ENCODE measurements at places on chromosomes 2 and 18. TPM values are rescaled to one million over a fixed set of nuclear protein-coding genes. Genes with fewer than 3 reads are reported as not detected.

DNA sequence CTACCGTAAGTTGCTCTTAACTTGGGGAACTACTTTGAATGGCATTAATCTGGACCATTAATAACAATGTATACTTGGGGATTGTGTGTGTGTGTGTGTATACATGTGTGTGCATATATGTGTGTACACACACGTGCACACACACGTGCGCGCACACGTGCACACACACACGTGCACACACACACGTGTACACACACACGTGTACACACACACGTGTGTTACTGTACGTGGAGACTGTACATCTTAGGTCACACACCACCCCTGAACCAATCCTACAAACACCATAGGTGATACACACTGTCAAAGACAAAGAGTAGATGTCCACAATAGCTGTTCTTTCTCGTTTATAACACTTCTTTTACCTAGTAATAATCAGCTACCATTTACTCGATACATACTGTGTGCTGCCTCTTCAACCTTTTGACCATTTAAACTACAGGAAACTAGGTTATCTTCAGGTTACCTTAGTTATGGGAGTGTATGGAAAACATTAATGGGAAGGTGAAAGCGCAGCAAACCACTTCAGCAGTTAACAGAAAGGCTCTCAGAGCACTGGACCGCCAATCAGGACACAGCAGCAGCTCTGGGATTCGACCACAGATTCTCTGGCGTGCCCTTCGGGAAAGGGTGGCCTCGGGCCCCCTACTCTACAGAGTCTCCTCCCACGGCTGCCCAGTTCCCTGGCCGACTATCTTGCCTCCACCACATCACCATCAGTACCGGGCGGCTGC lies 894 bp upstream of the GCC2 start:
- no peak for DNase-seq

MITD1 gene
- total RNA-seq: 59.5 TPM

MOCOS gene
- 6.3 TPM for total RNA-seq

DNA sequence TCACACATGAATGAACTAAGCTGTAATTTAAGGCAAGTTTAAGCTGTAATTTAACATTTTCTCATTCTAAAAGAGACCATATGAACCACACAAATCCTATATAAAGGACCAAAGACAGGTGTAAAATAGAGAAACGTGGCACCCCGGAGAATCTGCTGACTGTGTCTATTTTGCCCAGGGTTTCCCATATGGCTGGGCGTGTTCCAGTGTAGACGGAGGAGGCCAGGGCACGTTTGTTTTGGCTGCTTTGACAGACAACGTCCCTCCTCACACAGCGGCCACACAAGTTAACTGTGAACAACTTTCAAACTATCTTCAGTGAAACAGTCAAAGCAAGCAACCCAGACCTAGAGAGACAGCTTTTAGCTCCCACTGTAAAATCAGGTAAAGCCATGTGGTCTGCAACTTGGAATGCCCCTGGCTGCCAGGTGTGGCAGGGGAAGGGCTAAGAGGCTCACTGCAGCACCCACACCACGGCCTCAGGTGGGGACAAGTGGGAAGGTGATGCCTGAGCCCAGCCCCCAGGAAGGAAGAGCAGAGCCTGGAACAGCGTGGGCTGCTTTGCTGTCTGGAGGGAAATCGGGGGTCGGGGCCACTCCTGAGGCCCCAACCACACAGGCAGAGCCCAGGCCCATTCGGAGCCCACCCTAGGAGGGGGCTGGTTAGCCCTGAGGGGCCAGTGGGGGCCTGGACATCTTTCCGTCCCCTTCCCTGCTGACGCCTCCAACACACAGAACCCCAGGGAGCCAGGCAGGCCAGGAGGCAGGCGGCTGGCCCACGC lies 40.7 kb downstream of the SLC66A2 start:
- no peak for DNase-seq

DNA sequence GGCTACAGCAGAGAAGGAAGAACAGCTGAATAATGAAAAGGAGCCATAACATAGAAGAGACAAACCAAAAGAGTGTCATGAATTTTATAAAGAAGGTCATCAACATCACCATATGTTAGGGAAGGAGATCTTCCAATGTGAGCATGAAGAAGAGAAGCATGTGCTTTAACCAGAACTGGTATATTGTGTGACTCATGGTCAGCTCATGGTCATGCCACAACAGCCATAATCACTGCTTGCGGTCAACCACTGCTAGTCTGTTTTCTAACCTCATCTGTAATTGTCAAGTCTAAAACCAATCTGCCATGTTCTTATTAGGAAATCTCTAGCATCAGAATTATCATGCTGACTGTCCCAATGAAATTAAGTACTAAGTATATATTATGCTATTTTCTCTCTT lies 204.1 kb upstream of the VRK2 start:
- no peak for DNase-seq

GRCh38 chr2:141392517-141393213 lies 738.2 kb downstream of the LRP1B start:
- DNase-seq: no peak

DNA sequence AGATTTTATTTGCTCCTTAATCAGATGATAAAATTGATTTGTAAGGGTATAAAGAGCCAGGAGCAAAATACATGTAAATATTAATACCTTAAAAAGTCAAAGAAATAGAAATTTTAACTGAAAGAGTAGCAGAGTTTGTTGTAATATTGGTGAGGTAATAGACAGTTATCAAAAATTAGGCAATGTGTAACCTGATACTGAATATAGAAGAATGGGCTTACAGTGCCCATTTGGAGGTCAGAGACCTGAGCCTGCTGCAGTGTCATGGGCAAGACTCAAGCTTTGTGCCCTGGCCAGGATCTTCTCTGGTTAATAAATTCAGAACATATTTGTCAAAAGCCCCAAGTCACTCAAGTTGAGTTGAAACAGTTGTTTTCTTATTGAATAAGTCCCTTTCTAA lies 29.7 kb upstream of the TMEM247 start:
- DNase-seq: no peak

- DNase-seq: no peak
These were observed 106.9 kb upstream of the CD302 start for GRCh38 chr2:159904959-159905305.

- DNase-seq: no peak
These were observed 751.2 kb downstream of the SATB2 start for GRCh38 chr2:198706476-198707082.

DNA sequence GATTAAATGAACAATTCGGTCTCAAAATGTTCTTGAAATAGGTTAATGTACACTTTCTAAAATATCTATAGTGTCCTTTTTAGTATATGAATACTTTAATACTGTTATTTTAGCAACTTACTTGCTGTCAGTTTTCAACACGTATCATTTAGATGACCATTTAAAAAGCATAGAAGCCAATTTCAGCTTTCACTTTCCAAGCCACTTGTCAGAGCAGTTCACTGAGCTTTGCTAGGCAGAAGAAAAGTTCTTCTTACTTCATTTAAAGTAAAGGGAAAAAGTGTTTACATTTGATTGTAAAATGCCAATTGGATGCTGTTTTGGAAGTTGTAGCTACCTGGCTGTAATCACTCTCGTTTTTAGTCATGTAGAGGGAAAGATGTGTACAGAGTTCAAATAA lies 126.0 kb downstream of the KCNH7 start:
- DNase-seq: no peak

DNA sequence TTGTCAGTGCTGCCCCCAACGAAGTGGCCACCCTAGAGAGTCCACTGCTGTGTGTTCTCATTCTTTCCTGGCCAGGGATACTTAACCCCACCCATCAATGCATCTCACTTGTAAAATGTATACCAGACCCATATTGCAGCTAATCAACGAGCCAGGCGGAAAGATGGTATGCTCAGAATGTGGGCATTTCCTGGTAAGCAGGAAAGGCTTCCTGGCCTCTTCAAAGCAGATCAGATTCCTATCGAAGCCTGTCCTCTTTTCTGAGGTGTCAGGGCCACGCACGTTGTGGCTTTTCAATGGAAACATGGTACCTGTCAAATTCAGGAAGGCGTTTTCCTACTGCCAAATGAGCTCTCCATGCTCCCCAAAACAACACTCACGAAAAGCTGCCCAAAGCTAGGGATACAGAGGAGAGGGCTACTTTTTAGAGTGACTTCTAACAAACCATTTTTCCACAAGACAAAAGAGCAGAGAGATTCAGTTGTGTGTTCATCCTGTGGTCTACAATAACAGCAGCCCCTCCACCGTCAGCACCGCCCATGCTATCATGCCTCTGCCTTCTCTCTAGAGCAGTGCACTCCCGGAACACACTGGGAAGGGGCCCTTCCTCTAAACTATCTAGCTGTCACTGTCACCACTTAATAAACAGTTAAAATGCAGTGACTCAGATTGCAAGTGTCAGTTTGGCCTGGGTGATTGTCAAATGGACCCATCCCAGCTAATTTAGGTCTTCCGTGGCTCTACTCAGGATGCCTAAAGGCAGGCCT lies 535.1 kb downstream of the RNF144A start:
- no peak for DNase-seq

DNA sequence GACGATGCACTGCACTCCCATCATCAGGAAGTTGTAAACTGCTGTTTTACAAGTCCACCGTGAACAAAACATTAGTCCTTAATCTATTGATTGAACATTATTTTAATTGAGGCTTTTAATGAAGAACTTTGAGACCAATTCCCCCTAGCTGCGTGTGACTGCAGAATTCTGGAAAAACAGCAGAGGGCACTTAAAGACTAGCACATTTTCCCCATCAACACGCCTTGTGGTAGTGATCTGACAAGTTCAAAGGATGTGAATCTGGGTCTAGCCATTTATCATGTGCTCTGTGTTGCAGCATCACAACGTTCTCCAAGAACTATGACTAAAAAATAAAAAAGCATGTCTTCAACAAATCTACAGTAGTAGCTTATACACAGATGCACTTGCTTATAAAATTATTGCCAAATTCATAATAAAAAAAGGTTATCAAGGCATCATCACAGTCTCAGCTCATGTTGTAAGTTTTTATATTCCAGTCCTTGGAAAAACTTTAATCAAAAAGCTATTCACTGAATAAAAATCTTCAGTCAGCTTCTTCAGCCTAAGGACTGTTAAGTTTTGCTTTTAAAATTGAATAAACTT lies 35.8 kb downstream of the SKOR2 start:
- DNase-seq: no peak

DNA sequence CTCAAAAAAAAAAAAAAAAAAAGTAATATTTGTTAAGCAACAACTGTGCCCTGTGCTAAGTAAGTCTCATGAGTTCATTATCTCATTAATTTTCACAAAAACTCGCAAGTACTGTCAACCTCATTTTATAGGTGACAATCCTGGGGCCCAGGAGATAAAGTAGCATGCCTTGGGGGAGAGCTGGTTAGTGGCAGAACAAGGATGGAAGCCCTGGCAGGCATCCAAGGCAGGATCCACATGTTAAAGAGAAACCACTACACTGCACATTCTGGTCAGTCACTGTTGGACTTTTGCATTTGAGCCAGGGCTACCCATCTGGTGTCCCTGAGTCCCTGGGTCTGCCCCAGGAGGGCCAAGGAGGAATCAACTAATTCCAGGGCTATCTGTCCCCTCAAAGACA lies 54.6 kb downstream of the ZFP36L2 start:
- no peak for DNase-seq

DNA sequence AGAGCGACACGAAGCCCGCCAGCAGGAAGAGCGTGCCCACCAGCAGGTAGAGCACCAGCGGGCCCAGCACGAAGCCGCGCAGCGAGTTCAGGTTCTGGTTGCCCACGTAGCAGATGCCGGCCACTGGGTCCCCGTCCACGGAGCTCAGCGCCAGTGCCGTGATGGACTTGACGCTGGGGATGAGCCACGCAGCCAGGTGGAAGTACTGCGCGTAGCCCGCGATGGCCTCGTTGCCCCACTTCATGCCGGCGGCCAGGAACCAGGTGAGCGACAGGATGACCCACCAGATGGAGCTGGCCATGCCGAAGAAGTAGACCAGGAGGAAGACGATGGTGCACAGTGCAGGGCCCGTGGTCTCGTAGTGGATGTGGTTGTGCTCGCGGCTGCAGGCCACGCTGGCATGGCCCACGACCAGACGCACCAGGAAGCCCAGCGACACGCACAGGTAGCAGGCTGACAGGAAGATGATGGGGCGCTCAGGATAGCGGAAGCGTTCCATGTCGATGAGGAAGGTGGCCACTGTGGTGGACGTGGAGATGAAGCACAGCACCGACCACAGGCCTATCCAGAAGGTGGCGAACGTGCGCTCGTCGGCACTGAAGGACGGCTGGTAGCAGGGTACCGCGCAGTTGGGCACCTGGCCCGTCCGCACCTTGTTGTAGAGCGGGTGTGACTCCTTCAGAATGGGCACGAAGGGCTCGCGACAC lies 2.1 kb downstream of the FZD5 start:
- no peak for DNase-seq

CD28 gene
- total RNA-seq: 0.08 TPM

KLHL14 gene
- not detected for total RNA-seq

DNA sequence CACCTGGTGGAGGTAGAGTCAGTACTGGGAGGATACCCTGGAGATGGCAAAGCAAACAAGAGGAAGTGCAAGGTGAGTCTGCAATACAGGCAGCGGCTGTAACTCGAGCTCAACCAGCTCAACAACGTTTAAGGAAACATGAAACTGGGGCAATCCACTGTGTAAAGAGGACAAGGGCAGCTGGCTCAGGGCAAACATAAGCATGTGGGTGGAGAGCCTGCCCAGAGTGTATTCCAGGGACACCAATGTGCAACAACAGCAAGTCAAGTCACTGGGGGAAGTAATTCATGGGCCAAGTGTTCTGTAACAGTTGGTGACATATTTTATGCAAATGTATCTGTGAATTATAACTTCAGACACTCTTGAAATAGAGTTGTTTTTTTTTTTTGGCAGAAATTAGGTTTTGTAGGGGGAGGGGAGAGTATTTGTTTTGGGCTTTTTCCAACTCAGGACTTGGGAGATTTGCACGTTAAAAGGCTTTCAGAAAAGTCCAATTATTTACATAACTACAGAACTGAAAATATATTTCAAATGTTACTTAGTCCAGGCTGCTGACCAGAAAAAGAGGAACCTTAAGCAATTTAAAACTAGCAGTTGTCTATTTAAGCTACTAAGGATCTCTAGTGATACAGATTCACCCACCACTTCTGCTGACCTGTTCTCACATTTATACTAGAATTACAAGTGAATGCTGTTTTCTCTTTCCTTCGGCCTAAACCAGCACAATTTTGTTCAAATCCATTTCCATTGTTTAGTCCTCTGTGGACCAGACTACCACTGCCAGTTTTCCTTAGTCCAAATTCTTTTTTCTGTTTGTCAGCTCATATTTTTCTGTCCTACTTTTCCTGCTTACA lies 18.6 kb downstream of the NRXN1 start:
- DNase-seq: no peak

HRH4 gene
- not detected for total RNA-seq

CRYGD gene
- total RNA-seq: not detected

DNA sequence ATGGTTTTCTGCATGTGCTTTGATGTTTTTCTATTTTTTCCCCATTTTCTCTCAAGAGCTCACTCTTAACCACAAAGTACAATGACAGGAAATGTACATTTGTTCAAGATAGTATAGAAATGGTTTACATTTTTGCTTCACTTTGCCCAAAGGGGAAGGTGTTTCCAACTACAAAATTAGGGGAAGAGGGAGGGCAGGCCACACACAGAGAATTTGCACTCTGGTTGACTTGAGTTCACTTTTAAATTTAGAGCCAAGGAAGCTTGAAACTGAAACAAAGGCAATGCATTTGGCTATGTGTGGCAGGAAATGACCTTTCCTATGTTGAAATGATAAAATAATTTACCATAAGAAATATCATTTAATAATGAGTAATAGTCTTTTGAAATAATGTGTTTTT lies 19.1 kb upstream of the VIT start:
- no peak for DNase-seq

All from suprapubic skin (tissue), 4 donors.